Mucosa of gallbladder (tissue), 1 donor: ENCODE measurements at places on chromosomes 3 and 15. TPM values are rescaled to one million over a fixed set of nuclear protein-coding genes. Genes with fewer than 3 reads are reported as not detected.

Gene OR5K2
- total RNA-seq: not detected

Gene SEMA6D
- total RNA-seq: 9.8 TPM

Gene ALPK3
- total RNA-seq: 7.6 TPM

DNA sequence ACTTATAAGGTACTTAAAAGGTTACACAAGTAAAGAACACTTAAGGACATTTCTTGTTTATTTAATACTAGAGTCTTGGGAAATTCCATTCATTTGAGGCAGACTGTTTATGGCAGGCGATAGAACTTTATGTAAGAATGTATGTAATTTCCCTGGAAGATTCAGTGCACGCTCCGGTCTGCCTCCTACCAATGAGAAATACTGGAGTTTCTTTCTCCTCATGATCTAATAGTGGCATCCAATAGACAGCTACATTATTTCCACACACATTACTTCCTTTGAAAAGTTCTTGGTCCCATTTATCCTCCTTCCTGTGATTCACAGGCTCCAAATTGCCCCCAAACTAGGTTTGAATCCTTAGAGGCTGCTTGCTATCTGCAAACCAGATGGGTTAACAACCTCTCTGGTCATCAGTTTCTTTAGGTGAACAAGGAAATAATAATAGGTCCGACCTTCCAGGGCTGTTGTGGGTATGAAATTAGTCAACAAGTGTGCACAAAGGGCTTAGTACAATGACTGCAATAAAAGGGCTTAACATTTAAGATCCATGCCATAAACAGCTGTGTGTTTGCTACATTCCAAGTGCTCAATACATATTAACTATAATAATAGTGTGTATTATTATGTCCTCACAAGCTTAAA, 30.7 kb downstream of the EIF4E3 start:
- DNase-seq: no peak

- no peak for DNase-seq
Measured at GRCh38 chr3:136366289-136366688, 116.1 kb downstream of the PCCB start.

DNA sequence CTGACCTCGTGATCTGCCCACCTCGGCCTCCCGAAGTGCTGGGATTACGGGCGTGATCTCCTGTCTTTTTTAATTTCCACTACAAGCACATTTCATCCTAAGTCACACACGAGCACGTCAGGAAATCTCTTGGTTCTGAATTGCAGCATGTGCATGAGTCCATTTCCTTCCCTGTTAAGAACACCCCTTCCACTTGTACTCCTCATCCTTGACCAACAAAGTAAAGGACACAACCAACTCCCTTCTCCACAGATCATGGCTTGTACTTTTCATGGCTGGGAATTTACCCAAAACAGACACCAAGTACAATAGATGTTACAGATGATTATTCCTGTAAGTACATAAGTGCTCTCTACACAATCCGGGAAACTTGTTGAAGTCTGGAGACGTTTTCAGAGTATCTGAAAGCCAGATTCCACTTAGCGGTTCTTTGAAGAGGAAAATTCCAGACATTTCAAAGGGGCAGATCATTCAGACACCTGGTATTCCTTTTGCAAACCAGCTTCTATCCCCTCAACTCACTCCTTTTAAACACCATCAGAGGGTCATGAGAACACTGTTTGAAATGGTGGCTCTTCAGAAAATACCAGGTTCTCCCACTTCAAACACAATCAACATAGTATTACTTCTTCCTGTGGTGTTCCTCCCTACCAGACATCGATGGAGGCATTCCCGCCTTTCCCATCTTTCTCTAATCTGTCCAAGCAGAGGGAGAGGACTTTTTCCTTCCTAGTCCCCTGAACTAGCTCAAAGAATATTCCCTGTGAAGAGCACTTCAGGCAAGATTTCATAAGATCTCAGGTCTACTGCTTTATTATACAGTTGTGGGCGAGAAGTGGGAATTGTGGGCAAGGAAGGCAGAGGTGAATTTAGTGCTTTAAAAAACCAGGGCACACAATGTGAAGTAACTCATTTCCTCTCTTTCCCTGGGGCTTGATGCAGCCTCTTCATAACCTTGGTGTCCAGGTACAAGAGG, 80.1 kb upstream of the TSC22D2 start:
- DNase-seq: no peak

- DNase-seq: no peak
Measured at GRCh38 chr3:23654571-23654970, 151.2 kb upstream of the UBE2E1 start.
